ENCODE measurements at places on chromosomes 6 and 20.

DNA sequence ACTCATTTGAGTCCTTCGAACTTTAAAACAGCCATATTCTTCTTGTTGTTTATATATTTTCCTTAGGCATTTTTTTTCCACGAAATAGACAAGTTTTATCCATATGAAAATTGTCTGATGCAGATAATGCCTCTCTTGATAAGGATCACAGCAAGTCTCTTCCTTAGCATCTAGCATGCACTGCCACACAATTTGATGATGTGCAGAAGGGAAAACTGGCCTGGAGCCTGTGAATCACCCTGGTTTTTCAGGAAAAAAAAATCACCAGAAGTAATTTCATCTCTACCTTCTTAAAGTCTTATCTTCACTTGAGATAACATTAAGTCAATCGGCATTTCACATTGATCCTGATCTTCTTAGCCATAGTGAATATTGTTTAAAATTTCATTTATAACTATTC is 199.8 kb downstream of the TENT5A start:
- no peaks in the 10 kb centered on the region for H3K4me1 ChIP-seq
- H3K27ac ChIP-seq, result no peak overlapping the region
- DNase-seq, result no peak
- no peaks in the 10 kb centered on the region for H3K36me3 ChIP-seq
- no peaks in the 10 kb centered on the region for H3K27me3 ChIP-seq

DNA sequence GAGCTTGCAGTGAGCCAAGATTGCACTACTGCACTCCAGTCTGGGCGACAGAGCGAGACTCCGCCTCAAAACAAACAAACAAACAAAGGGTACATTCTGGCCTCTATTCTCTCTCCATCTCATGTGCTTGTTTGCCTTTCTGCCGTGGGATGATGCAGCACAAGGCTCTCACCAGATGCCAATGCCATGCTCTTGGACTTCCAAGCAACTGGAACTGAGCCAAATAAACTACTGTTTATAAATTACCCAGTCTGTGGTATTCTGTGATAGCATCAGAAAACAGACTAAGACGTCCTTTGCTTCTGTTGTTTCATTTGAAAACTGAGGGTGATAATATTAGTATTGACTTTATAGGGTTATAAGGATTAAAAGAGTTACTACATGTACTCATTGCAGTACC is 3.6 kb upstream of the BRD2 start:
- H3K4me1 ChIP-seq, result peaks cover 8% of the 10 kb centered on the region
- H3K27me3 ChIP-seq, result no peaks in the 10 kb centered on the region
- H3K4me3 ChIP-seq, result no peak overlapping the region
- H3K36me3 ChIP-seq, result no peaks in the 10 kb centered on the region

DNA sequence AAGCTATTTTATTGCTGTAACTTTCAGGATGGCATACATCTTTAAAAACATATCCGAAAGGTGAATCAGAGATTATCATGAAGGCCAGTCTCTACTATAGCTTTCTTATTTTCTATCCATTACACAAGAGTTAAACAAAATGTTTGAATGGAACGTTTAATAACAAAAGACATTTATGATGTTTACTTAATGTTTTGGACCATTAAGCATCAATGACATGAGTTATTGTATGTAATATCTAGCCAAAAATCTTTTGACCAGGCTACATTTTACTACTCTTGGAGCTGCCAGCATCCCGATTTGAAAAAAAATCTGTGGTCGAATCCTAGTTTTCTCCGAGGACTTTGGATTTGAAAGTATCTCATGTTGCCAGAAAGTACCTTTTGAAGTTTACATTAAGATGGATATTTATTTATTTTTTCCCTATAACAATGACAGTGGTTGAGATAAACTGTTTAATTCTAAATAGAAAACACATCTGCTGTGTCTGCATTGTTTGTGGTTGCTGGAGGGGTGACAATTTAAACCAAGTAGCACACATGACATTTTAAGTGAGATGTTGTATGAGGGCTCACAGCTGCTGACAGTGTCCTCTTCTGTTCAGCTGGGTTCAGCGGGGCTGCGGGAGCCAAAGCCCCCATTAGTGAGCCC is 293.7 kb upstream of the TCF21 start:
- no peak for DNase-seq
- H3K4me1 ChIP-seq, result peaks cover 13% of the 10 kb centered on the region

GRCh38 chr6:156554160-156554559 is 223.0 kb upstream of the ARID1B start:
- no peak for DNase-seq
- H3K27ac ChIP-seq, result no peak overlapping the region
- no peaks in the 10 kb centered on the region for H3K27me3 ChIP-seq
- H3K4me3 ChIP-seq, result no peak overlapping the region
- no peaks in the 10 kb centered on the region for H3K36me3 ChIP-seq

- H3K4me1 ChIP-seq, result peaks cover 11% of the 10 kb centered on the region
- H3K27ac ChIP-seq, result peak overlapping the region; percentile 59
- peak; percentile 2 for DNase-seq
- no peaks in the 10 kb centered on the region for H3K27me3 ChIP-seq
- H3K4me3 ChIP-seq, result no peak overlapping the region
These were observed 27.7 kb downstream of the PHF3 start for GRCh38 chr6:63663147-63663955.

DNA sequence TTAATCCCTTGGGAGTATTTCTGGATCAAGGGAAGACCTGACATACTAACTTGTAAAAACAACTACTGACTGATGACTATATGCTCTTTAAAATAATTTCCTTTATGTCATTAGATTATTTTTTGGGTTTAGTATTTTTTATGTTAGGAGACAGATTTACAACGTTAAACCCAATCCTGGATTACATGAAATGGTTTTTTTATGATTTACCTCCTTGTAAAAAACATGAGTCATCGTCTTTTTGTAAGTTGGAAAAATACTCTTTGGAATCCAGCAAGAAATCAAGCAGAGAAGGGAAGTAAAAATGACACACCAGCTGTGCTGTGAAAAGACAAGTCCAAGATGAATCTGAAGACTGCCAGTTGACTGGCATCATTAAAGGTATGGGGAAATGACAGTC is 6.7 kb downstream of the STK4 start:
- peaks cover 17% of the 10 kb centered on the region for H3K4me1 ChIP-seq
- DNase-seq, result no peak
- no peak overlapping the region for H3K27ac ChIP-seq
- H3K27me3 ChIP-seq, result no peaks in the 10 kb centered on the region
- H3K36me3 ChIP-seq, result peaks cover 11% of the 10 kb centered on the region

Data from keratinocyte (primary cell).